Mesothelial cell of epicardium (in vitro differentiated cells): ENCODE measurements at places on chromosomes 13 and 19.

- no peak for DNase-seq
Measured at GRCh38 chr19:6521718-6522646, 8.8 kb upstream of the TNFSF9 start.

DNA sequence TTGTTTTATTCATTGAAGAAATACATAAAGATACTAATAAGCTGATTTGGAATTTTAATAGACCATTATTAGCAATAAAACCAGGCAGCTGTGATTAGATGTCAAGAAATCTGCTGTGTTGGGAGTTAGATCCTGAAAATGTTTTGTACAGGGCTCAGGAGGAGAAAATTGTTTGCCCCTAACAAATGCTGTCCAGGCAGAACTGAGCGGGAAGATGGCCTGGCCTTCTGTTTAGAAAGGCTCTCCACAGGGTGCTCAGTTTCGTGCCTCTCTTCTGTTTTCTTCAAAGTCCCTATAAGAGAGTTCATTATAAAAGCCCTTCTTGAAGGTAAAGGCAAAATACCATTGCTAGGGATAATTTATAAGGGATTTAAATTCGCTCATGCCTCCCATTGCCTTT is 64.1 kb downstream of the ERCC5 start:
- no peak for DNase-seq

DNA sequence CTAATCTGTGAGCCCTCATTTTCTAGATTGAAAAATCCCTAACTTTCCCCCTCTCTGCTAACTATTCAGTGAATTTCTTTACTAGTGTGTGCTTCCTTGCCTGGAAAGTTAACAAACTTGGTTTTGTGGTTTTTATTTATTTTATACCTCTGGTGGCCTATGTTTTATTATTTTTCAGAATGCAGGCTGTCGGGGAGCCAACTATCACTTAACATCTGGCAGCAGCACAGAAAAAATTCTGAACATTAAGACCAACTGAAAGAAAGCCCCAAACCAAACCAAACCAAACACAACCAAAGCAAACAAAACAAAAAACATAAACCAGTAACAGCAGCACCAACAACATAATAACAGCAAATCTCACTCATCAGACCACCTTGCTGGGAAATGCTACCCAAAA is 109.0 kb upstream of the KL start:
- DNase-seq = no peak

- DNase-seq = no peak
Measured at GRCh38 chr13:45751885-45752284, 49.8 kb downstream of the CBY2 start.

GRCh38 chr13:43159026-43159461 is 135.7 kb downstream of the DNAJC15 start:
- DNase-seq = no peak

- no peak for DNase-seq
Measured at GRCh38 chr13:59452189-59452890, 711.4 kb downstream of the DIAPH3 start.

DNA sequence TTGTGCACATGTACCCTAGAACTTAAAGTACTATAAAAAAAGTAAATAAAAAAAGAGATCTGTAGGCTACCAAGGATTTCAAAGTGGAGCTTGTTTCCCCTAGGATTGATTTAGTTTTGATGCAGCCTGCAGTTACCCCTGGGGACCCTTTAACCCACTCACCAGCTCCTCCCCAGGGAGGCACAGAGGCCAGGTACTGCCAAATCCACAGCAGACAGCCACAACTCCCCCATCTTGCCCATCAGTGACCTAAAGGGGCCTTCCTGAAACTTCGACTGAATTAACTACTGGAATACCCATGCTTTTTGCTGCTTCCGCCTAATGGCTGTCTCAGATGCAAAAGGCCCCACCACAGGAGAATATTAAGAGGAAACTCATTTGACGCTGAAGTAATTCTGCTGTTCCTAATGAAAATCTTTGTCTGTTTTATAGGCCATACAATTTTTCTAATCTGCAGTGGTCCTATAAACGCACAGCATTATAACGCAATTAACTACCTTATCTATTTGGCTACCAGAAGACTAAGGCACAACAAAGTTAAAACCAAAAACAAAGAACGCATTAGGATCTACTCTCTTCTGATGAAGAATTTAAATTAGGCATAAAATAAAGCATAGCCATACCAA is 95.0 kb downstream of the FOXO1 start:
- DNase-seq = no peak

DNA sequence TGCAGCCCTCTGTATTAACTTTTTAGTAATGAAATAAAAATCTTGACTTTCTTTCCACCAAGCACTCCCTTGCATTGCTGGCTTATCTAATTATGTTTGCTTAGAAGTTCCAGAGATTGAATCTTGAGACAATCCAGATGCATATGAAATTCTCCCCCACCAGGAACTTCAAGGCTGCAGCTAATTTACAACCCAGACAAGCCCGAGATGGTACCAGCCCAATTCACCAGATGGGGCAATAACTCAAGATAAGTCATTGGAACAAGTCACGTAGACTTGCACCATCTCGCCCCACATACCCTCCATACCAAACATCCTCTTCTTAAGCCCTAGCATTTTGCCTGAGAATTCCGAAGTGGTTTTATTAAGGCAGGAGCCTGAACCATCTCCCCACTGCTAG is 29.0 kb downstream of the UTP14C start:
- DNase-seq = peak; percentile 50

- DNase-seq = no peak
Measured at GRCh38 chr19:8304841-8305621, 3.1 kb downstream of the CD320 start.

GRCh38 chr19:41641879-41642485 is 15.1 kb upstream of the CEACAM4 start:
- DNase-seq = no peak

DNA sequence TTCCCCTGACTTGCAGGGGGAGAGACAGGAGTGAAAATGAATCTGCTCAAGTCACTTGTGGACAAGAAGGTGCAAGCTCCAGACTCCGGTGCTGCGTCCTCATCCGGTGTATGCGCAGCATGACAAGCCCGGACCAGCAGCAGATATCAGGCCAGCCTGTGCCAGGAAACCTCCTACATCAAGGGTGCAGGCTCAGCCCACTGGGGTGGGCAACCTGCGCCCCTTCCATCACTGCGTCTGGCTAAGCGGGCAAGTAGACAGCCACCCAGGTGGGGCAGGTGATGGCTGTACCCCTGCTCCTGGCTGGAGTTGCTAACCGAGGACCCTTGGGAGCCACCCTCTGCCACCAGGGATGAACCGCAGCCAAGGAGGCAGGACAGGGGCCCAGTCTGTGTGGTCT is 32.9 kb upstream of the SLC15A1 start:
- no peak for DNase-seq

DNA sequence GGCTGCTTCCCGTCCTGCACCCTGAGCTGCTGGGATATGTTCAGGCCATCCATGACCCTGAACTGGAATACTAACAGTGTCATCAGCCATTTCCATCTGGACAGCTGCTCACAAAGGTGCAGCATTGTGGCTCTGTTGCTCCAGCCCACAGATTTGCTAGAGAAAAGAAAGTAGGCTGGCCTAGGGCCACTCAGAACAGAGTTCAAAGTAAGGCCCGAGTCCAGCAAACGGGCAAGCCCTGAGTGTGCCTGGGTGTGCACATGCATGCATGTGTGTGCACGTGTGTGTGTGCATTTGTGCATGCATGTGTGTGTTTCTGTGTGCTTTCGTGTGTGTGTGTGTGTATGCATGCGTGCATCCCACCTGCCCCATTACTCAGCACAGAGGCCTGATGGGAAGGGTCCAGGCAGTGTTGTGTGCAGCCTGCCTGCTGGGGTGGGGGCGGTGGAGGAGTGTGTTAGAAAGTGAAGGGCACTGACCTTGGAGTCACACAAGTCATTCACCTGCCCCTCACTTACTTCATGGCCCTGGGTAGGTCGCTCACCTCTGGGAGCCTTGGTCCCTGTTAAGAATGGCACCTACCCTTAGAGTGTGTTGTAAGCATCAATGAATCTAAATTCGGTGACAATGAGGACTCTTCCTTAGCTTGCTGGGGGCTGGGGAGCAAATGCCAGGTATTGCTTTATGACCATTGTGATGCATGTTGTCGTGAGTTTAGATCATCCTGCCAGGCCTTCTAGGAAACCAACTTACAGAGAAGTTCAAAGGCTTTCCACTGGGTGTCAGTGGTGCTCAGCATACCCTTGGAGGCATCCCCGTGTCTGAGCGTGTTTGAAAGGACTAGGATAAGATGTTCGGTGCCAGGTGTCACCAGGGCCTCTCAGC is 53.2 kb downstream of the GPR12 start:
- DNase-seq = no peak

- DNase-seq = no peak
Measured at GRCh38 chr19:35986664-35987570, 8.1 kb upstream of the SDHAF1 start.

- no peak for DNase-seq
Measured at GRCh38 chr13:42924344-42924743, 67.7 kb downstream of the EPSTI1 start.

- DNase-seq = peak; percentile 53
Measured at GRCh38 chr19:45901432-45901911, 941 bp downstream of the MYPOP start.

GRCh38 chr13:75405976-75406703 is 75.8 kb downstream of the TBC1D4 start:
- no peak for DNase-seq

GRCh38 chr19:48715681-48716171 is 3.8 kb downstream of the MAMSTR start:
- no peak for DNase-seq

DNA sequence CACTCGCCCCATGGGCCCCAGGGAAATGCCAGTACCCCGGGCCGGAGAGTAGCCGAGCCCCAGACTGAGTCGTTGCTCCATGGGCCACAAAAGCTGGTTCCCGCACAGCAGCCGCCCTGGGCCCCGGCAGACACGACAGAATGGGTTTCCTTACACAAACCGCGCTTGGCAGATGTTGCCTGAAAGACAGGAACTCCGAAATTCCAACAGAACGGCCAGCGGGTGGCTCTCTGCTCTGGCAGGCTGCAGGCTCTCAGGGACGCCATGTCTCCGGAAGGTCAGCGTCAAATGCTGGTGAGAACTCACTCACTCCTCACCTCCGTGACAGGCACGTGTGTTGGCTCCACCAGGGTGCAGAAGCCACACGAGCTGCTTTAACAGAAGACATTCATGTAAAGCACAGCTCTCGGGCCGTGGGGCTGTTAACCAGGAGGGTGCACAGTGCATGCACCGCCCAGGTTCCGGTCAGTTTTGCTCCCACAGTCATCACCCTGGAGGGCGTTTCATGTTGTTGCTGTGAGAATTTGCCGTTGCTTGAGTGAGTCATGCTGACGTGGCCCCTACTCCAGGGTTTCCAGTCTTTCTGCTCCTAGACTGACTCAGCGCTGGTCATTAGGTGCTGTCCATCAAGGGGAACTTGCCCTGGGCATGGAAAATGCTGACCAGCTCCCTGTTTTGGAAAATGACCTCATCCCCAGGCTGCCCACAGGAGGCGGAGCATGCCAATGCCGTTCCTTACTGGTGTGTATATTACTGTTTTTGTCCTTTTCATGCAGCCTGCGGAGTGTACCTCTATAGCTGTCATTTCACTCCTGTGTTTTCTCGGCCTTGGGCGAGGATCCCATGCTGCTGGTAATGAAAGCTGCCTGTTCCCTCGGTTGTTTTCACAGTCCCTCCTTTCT is 44.8 kb downstream of the ANKRD10 start:
- no peak for DNase-seq

DNA sequence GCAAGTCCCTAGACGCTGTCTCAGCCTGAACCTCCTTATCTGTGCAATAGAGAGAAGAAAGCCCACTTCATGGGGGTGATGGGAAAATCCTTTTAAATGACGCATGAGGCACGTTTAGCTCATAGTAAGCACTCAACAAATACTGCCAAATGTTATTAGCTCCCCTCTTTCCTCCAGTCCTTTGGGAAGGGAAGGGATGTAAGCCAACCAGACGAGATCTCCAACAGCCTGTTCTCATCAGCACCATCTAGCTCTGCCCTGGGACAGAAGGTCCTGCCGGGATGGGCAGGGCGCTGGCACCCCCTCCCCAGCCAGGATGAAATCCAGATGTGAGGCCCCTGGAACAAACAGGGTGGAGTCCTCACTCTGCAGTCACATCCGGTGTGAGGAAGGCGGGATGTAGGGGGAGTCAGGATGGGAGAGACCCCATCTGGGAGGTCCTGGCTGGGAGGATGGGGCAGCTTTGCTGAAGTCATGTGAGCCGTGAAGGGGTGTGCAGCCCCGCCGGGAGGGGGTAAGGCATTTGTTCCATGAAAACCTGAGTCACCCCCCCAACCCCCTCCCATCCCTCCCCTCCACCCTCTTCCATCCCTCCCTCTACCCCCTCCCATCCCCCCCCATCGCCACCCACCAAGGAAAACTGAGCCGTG is 4.6 kb downstream of the S1PR2 start:
- DNase-seq = peak; percentile 47

DNA sequence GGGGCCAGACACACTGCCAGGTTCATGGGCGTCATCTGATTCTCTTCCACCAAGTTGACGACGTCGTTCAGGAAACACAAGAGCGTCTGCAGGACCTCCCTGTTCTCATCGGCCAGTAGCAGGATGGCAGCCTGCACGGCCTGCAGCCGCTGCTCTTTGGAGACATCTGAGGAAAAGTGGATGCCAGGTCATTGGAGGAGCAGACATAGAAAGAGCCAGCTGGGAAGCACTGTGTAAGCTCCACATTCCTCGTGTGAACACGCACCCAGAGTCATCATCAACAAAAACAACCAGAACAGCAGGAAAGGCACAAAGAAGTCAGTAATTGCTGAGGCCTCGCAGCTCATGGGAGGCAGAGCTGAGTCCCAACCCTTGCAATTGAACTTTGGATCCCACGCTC is 96.5 kb downstream of the KL start:
- no peak for DNase-seq

DNA sequence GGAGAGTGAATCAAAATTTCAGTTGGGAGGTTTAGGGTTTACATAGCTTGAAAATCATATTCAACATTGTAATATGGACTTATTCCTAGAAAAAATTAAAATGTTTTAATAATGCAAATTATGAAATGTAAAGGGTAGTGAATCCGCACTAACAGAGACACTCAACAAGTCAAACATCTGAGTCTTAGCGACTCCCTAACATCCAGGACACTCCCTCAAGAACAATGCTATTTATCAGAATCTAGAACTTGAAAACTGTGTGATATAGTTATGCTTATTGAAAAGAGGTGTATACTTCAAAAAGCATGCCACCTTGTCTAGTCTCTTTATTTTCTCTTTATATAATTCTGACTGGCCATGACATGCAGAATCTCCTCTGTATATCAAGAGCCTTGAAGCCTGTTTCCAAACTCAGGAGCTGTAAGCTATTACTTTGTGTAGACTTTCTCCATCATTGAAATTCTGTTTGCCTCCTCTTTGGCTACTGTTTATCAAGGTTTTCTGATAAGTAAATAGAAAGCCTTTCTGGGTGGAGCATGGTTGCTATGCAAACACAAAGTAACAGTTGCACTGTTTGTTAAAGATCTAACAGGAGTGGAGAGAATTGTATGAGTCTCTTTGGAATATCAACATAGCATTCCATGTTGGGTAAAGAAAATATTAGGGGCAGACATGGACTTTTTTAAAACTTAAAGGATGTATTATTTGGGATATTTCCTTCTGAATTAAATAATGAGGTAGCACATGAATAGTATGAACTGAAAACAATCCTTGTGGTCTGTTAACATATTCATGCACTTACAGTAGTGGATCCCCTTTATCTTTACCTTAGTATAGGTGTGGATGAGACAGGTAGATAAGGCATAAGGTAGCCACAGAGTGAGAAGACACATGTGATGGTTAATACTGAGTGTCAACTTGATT is 56.4 kb upstream of the MBNL2 start:
- DNase-seq = no peak
